ENCODE measurements at places on chromosomes 11 and 22.

- no peak for DNase-seq
Measured at GRCh38 chr11:83583757-83584366, 297.7 kb upstream of the CCDC90B start.

- no peak for DNase-seq
Measured at GRCh38 chr11:26158251-26158650, 173.7 kb upstream of the ANO3 start.

GRCh38 chr11:134497586-134497985 lies 85.5 kb upstream of the B3GAT1 start:
- no peak for DNase-seq

- DNase-seq, result peak; percentile 29
Measured at GRCh38 chr22:38753948-38754750, 1.6 kb downstream of the SUN2 start.

DNA sequence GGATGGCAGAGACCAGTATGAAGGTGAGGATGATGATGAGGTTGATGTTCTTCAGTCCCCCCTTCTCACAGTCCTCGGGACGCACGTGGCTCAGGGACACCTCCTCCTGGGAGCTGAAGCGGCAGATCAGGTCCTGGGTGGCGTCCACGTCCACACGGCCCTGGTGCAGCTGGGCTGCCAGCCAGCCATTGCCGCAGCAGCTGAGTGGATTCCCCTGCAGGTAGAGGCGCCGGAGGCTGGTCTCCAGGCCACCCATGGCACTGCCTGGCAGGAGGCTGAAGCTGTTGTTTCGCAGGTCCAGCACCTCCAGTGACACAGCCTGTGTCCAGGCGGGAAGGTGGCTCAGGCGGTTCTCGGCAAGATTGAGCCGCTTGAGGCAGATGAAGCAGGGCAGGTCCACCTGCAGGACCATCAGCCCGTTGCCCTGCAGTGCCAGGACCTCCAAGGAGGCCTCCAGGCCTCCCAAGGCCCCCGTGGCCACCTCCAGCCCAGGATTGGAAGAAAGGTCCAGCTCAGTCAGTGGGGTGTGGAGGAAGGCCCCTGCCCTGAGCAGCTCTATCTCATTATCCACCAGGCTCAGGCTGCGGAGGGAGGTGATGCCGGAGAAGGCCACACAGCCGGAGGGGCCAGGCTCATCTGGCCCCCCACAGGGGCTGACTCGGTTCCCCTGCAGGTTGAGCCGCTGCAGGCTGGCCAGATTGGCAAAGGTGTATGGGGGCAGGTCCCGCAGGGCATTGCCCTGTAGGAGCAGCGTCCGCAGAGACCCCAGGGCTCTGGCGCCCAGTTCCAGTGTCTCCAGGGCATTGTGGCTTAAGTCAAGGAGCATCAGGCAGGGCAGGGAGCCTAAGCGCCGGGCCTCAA lies 10.6 kb downstream of the LRRC32 start:
- DNase-seq, result no peak

GRCh38 chr11:69822676-69823494 lies 3.7 kb upstream of the FGF3 start:
- no peak for DNase-seq

DNA sequence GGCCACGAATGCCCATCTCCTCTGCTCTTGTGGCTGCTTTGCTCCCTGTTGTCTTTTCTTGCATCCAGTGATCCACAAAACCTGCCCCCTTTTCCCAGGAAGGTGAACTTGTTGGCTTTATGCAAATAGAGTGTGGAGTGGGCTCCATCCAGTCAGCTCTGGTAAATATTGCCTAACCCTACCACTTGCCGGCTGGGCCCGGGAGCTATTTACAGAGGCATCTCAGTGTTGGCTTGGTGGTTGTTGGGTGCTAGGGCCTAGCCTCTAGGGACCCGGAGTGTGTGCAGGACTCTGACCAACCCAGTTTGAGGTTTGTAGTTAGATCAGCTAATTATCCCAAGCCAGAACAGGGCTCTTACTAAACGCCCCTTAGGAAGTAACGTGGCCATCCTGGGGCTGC lies 40.8 kb upstream of the TLCD5 start:
- DNase-seq, result no peak

DNA sequence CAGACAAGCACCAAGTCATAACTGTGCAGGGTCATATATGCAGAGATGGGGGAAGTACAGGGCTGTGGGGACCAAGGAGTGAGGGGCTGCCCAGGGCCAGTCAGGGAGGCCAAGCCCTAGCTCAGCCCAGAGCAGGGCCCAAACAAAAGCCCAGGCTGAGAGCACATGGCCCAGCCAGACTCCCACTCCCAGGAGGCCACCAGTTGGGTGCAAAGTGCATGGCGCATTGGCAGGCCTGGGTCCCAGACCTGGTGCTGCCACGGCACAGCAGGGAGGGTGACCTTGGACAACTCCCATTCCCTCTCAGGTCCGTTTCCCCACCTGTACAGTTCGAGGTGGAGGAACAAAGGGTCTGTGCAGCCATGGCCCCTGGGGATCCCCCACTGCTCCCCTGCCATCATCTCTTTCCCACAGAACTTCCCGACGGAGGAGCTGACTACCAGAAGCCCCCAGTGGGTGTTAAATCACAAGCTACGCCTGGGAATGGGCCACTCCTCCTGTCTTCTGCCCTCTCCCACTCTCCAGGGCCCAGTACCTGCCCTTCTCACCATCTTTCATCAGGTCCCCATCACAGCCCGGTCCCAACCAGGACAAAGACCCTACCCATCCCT lies 608 bp downstream of the NIPSNAP1 start:
- DNase-seq, result no peak

GRCh38 chr11:73382183-73382582 lies 6.0 kb downstream of the RELT start:
- DNase-seq, result no peak

All from NCI-H1694 treated with DMSO at 0.1 percent for 48 hours (cell line).